ENCODE measurements at places on chromosomes 11 and 22.

GRCh38 chr11:109739379-109739778, 317.4 kb downstream of the C11orf87 start:
- no peak for DNase-seq

GRCh38 chr22:20451920-20452319, 14.3 kb upstream of the SCARF2 start:
- no peak for DNase-seq

- DNase-seq: no peak
These were observed 4.6 kb upstream of the ZBED5 start for GRCh38 chr11:10862446-10862845.

- DNase-seq: no peak
These were observed 49.8 kb downstream of the DCUN1D5 start for GRCh38 chr11:103042161-103042560.

GRCh38 chr11:115676206-115676605, 172.0 kb upstream of the CADM1 start:
- no peak for DNase-seq

GRCh38 chr11:134045799-134046635, 22.9 kb upstream of the JAM3 start:
- DNase-seq: peak; percentile 21

- DNase-seq: no peak
These were observed 936.5 kb downstream of the TBC1D22A start for GRCh38 chr22:47698906-47699305.

DNA sequence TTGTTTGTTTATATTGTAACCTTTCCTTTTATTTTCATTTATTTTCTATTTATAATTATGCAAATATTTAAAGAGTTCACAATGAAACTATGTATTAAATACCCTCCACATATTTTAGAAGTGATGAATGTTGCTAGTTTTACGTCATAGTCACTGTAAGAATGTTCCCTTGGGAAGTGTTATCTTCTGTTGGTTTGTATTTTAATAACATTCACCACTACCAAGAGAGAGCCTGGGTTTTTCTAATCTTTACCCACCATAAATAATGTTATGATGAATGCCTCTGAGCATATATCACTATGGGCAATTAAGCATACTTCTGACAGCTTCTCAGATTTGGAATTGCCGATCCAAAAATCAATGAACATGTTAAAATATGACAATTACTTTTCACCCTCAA, 80.7 kb downstream of the GGT1 start:
- DNase-seq: no peak

DNA sequence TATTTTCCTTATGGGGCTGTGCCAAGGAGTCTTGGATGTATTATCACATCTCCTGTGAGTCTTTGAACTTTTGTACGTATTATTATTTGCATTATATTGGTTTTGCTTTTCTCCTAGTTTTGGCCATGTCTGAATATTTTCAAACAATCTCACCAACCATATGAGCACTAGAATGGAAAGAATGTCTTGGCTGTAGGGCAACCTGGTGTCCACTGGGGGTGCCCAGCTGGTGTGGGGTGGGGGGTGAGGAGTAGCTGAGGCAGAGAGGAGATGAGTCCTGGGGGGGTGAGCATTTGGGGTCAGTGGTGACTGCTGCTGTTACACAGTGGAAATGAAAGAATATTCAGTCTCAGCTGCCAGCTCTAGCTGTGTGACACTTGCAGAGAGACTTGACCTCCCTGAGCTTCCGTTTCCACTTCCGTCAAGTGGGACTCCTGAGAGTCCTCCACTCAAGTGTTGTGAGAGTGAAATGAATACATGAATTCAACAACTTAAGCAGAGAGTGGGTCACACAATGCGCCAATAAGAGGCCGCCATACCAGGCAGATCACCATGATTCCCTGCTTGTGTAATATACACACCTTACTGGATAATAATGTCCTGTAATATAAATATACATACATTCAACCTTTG, 12.7 kb upstream of the PVALB start:
- no peak for DNase-seq

DNA sequence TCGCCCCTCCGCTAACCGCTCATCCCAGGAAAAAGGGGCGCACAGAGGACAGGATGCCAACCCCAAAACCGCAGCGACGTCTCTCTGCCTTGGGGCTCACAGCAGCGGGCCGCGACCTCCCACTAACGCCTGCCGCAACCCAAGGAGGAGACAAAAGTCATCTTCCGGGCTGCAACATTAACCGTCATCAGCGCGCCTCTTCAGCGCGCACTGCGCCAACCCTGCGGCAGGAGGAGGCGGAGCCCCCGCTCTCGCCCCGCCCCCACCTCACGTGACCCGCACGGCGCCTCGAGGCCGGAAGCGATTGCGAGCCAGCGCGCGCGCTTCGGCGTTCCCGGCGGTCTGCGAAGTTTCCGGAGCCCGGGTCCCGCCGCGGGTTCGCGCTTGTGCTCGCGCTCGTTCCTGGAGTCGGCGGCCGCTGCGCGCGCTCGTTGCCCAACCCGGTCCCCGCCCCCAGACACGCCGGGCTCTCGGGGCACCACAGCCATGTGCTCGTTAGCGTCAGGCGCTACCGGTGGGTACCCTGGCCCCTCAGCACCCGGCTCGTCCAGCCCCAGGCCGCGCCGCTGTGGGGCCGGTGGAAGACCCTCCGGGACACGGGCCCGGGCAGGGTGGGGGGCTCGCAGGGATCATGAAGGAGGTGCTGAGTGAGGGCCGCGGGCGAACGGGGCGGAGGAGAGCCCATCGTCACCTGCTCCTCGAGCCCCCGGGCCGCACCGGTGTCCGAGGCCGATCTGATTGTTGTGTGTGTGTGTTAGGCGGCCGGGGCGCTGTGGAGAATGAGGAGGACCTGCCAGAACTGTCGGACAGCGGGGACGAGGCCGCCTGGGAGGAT, at the start of gene PRMT3:
PRMT3 (plus strand) TSS at position 456 of the 835 bp plus-strand sequence; CDS start at position 487, 31 bp downstream.
- peak; percentile 90 for DNase-seq

- no peak for DNase-seq
These were observed 534.5 kb downstream of the LRRC4C start for GRCh38 chr11:40924915-40925314.

DNA sequence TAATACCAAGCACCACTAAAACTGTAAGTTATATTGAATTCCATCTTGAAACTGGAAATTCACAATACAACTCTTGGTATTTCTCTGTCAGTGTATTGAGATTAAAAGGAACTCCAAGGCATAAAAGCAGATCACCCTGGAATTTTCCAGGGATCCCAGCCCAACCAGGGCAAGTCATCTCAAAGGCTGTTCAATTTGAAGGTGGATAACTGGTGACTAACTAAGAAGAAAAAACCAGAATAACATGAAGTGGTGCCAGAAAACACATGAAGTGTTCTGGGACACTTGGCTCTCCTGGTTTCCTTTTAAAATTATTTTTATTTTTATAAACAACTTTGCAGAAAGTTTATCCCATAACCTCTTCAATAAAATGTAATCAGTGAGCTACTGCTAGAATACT, 7.8 kb upstream of the BMAL1 start:
- DNase-seq: no peak

- peak; percentile 27 for DNase-seq
These were observed 50.7 kb downstream of the RRAS2 start for GRCh38 chr11:14308114-14308896.

DNA sequence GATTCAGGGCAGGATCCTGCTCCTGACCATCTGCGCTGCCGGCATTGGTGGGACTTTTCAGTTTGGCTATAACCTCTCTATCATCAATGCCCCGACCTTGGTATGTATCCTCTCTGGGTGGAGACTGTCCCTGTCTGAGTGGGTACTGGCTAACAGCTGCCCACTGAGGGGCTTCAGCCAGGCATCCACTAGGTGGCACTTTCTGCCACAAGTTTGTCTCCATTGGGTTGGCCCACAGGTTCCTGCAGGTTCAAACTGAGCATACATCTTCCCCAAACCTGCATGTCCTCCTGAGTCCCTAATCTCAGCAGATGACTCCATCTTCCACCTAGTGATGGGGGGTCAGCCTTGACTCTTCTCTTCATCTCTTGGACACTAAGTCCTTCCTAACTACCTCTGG, 4.4 kb downstream of the SLC2A11 start:
- no peak for DNase-seq

GRCh38 chr22:37169947-37170688, 17.9 kb downstream of the C1QTNF6 start:
- no peak for DNase-seq

DNA sequence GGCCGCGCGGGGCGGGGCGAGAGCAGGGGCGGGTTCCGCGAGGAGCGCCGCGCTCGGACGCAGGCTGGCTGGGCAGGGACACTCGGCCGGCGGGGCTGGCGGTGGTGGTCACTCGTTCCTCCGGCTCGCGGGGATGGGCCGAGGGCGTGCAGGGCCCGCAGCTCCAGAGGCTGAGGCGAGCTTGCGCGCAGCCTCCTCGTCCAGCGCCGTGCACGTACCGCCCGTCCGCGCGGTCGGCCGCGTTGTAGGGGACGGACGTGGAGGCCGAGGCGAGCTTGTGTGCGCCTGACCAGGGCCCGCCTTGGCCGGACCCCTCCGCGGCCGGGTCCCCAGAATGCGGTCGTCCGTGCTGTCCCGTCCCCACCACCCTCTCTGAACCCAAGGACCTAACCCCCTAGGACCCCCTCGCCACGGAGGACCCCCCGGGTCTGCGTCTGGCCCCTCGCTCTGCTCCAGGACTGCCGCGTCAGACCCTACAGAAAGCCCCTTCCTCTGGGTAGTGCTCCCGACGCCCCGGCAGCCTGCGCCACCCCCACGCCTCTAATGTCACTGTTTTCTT, 569 bp upstream of the YPEL1 start:
- no peak for DNase-seq

GRCh38 chr11:124222407-124222806, 18.5 kb upstream of the OR8G1 start:
- no peak for DNase-seq

- no peak for DNase-seq
These were observed 632 bp upstream of the CCDC34 start for GRCh38 chr11:27363576-27364117.

DNA sequence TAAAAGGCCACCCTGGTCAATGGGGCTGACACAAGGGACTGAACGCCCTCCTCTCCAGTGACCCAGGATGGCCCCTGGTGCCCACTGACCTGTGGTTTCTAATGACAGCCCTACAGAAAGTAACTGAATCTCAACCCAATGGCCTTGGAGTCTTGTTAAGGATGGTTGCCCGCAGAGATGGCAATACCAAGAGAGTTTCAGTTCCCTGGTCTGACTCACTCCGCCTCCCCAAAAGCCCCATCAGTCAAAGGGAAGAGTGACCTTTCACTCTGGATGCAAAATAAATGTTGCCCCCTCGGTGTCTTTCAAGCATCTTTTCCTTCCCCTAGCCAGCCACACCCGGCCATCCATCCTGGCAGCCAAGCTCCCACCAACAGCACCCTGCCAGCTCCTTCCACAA, 57.7 kb upstream of the ISX start:
- DNase-seq: no peak

GRCh38 chr22:39990686-39991085, 4.1 kb upstream of the FAM83F start:
- DNase-seq: no peak

- DNase-seq: no peak
These were observed 987.6 kb downstream of the NTM start for GRCh38 chr11:132357811-132358572.

DNA sequence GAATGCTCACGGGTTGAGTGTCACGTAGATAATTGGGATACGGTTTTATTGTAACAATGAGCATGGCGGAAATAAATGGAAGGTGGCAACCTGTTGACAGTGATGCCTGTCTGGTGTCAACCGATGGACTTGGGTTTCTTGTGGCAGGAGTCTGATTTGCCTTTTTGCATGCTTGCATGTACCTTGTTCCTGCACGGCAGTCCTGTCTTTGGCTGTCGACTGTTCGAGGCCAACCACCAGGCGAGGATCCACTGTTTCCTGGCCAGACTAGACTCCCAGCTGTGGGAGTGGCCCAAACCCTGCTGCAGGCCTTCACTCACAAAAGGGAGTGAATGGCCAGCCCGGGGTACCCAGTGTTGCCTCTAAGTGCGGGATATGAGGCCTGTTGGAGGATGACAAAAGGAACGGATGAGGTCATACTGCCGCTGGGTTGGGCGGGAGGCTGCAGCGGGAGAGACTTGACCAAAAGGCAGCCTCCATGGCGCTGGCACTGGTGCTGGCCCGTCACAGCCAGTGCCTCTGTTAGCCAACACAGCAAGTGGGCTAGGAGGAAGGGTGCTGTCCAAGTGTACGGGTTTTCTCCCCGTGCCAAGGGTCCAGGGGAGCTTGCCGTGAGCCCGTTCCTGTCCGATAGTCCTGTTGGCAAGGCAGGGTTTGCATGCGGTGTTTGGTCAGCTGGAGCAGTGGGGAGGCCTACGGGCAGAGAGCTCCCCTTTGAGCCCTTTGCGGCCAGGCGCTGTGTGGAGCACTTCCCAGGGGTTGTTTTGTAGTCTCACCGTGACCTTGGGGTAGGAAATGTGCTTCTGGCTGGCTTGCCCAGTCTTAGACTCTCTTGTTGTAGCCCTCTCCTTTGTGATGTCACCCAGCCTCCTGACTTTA, 974 bp downstream of the DGCR8 start:
- DNase-seq: peak; percentile 7

- DNase-seq: no peak
These were observed 6.2 kb downstream of the PICALM start for GRCh38 chr11:86062719-86063118.

GRCh38 chr11:2383852-2384804, 7.0 kb downstream of the CD81 start:
- no peak for DNase-seq

DNA sequence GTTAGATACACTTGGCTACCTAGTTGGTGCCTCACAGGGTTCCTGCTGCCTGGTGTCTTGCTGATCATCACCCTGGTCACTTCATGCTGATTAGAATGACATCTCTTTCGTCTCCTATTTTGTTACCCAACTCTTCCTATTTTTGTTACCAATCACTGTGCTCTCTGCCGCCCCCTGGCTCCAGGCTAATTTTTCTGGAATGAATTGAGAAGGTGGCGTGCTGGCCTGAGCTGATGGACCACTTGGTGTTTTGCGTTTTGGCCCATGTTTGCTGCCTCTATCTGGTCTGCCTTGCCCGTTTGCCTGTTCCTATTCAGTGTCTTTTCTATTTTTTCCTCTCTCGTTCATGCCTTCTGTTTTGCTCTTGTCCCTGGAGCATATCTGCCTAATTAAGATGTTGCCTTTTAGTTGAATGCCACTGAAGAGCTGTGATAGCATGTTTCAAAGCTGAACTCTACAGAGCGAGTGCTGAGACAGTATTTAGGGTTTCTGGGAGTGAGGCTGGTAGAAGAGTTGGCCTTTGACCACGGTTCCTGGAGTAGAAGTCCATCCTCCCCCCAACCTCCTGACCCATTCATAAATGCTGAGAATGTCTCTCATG, 5.9 kb upstream of the ATF4 start:
- no peak for DNase-seq

- DNase-seq: no peak
These were observed 1.1 kb downstream of the EIF4G2 start for GRCh38 chr11:10807493-10808234.

DNA sequence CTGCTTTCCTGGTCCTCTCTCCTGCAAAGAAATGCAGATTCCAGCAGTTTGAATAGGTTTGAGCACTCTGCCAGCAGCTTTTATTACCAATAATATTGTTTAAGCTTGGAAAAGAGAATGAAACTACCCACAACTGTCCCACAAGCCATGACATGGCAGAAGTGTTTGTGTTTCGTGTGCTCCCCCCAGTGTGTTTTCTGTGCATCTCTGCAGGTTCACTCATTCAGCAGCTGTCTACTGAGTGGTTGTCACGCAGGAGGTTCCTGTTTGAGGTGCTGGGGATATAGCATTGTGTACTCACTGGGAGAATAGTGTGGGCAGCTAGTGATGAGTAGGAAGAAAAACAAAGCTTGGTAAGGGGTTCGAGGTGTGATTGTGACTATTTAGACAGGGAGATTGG, 55.3 kb upstream of the SUSD2 start:
- no peak for DNase-seq
